Activated CD8-positive, alpha-beta T cell treated with anti-CD3 and anti-CD28 coated beads, Interleukin-2, amount 10 ng/mL, durations not matched to agents 7 days and 5 days (primary cell): ENCODE measurements at places on chromosomes 12 and 14.
A peak's percentile ranks its signal among the peaks of the same experiment; 100 is the strongest.

GRCh38 chr14:90678420-90678819 is 137.8 kb downstream of the TTC7B start:
- DNase-seq = no peak

GRCh38 chr12:81500788-81501187 is 258.4 kb downstream of the PPFIA2 start:
- no peak for DNase-seq

GRCh38 chr14:63248211-63248610 is 44.0 kb downstream of the RHOJ start:
- DNase-seq = no peak

DNA sequence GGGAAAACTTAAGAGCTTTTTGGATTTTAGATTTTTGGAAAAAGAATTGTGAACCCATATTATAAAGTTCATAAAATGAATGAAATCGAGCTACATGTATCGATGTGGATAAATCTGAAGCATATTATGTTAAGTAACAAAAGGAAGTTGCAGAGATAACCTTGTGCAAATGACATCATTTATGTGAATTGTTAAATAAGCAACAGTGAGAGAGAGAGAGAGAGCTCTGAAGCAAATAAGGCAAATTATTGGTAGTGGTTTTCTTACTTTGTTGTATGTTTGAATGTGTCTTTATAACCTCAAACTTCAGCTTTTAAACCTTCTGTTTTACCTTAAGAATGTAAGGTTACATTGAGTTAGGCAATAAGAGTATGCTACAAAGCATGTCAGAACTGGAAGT is 78.8 kb downstream of the ERC1 start:
- no peak for DNase-seq

DNA sequence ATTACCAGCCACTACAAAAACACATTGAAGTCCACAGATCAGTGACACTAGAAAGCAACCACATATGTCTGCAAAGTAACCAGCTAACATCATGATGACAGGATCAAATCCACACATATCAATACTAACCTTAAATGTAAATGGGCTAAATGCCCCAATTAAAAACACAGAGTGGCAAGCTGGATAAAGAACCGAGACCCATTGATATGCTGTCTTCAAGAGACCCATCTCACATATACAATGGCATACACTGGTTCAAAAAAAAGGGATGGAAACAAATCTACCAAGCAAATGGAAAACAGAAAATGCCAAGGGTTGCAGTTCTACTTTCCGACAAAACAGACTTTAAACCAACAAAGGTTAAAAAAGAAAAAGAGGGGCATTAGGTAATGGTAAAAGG is 307.7 kb downstream of the GPHN start:
- DNase-seq = no peak

- peak; percentile 81 for DNase-seq
Observed at GRCh38 chr14:97709552-97709951, 912.4 kb downstream of the VRK1 start.
